Thyroid gland (tissue), 4 donors: ENCODE measurements at places on chromosomes 16 and 17. TPM values are rescaled to one million over a fixed set of nuclear protein-coding genes. Genes with fewer than 3 reads are reported as not detected.

KRT14 gene
- total RNA-seq: 12.4 TPM

HASPIN gene
- total RNA-seq: not detected

PSMC3IP gene
- total RNA-seq: 1.4 TPM

XAF1 gene
- 10.2 TPM for total RNA-seq

MED9 gene
- 32.1 TPM for total RNA-seq

OR1A1 gene
- total RNA-seq: not detected

TMEM114 gene
- not detected for total RNA-seq

PPM1E gene
- total RNA-seq: 0.13 TPM

CCDC57 gene
- 27.1 TPM for total RNA-seq
